LNCaP clone FGC (cell line): ENCODE measurements at places on chromosomes 1 and 21.

DNA sequence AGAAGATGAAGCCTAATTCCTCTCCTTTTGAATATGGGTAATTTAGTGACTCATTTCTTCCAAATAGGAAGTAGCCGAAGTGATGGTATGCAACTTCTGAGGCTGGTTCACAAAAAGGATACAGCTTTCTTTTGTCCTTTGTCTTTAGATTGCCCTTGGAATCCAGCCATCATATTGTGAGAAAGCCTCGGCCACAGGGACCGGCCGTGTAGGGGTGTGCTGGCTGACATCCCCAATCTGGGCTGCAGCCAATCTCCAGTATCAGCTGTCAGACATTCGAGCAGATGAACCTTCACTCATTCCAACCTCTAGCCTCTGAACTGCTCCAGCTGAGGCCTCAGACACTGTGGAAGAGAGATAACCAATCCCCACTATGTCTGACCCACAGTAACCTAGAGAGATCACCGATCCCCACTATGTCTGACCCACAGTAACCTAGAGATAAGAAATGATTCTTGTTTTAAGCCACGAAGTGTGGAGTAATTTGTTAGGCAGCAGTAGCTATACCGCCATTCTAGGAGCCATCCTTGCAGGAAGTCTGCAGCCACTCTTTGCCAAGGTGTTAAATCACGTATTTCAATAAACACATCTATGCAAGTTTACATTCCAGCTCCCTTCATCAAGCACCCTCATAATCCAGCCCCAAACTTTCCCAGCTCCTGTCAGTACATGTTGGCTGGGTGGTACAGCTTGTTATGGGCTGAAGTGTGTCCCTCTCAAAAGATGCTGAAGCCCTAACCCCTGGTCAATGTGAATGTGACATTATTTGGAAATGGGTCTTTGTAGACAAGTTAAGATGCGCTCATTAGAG lies 2.9 kb upstream of the DIP2A start:
- DNase-seq, result no peak

DNA sequence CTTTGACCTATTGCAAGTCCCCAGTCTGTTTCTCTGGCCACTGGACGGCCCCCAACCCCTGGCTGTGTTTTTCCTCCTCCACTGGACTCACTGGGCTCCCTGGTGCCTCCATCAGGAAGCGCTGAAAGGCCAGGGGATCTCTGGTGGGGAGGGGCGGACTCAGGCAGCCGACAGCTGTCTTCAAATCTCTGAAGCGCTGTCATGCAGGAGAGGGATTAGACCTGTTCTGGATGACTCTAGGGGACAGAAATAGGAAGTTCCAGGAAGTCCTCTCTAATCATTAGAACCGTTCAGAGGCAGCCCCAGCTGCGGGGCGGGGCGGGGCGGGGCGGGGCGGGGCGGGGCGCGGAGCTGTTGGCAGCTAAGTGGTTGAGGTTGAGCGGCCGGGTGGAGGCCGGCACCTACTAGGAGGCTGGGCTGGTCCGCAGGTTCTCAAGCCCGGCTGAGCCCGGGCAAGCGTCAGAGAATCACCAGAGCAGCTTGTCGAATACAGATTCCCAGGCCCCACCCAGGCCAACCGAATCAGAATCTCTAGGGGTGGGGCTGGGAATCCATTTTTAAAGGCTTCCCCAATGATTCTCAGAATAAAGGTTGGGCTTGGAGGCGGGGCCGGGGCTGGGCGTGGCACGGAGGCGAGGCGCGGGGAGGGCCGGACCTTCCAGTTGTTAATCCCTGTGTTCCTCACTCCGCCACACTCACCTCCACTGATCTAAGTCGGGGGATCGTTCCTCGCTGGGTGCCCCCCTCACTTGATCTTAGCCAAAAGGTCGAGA lies 11.4 kb upstream of the PHLDA3 start:
- DNase-seq, result peak; percentile 94

DNA sequence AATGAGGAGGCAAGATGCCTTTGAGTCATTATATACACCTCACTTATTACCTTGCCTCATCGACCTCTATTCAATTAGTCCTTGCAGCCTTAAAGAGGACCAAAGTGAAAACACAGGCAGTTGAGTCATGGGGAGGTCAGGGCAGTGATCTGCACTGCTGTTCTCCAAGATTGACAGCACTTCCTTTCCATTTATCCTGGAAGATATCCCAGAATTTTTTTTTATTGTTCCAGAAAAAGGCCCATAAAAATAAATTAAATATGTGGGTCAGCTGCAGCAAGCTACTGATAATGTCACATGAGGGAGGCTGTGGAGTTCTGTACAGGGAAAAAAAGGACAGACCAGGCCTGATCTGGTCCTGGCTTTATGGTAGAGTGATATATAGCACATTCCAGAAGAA lies 33.2 kb upstream of the CDC42BPA start:
- DNase-seq, result peak; percentile 88

- DNase-seq, result no peak
Observed at GRCh38 chr21:45478115-45478801, 64.0 kb downstream of the SLC19A1 start.

DNA sequence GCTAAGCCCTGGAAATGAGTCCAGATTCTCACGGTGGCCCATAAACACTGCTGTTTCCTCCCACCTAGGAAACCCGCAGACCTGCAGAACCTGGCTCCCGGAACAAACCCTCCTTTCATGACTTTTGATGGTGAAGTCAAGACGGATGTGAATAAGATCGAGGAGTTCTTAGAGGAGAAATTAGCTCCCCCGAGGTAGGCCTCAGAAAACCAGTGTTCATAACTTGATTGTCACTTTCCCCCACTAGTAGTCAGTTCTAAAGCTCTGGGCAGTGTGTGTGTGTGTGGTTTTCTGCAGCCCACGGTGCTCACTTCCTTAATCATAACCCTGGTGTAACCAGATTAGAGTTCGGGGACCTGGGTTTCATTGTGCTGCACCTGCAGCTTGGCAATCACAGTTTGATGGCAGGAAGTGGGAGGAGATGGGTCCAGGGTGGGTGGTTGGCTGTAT lies 39.1 kb downstream of the CLIC6 start:
- DNase-seq, result no peak

- DNase-seq, result no peak
Observed at GRCh38 chr1:62175568-62176179, 19.0 kb upstream of the L1TD1 start.

DNA sequence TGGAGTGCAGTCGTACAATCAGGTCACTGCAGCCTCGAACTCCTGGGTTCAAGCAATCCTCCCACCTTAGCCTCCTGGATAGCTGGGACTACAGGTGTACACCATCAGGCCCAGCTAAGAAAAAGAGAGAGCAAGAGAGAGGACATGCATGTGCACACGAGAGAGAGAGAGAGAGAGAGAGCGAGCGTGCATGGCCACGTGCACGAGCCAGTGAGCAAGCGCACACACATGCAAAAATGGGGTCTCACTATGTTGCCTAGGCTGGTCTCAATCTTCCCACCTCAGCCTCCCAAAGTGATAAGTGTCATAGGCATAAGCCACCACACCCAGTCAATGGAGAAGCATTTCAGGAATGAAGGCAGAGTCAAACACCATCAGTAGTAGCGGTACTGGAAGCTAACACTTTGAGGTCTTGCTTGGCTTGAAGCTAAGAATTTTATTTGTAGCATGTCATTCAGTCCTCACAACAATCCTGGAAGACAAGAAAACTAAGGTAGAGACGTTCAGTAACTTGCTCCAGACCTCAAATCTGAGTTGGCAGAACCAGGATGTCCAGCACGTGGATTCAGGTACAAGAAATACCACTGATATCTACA lies 14.5 kb downstream of the GNB1 start:
- no peak for DNase-seq

- DNase-seq, result no peak
Observed at GRCh38 chr1:163203561-163203960, 845 bp upstream of the RGS5 start.

DNA sequence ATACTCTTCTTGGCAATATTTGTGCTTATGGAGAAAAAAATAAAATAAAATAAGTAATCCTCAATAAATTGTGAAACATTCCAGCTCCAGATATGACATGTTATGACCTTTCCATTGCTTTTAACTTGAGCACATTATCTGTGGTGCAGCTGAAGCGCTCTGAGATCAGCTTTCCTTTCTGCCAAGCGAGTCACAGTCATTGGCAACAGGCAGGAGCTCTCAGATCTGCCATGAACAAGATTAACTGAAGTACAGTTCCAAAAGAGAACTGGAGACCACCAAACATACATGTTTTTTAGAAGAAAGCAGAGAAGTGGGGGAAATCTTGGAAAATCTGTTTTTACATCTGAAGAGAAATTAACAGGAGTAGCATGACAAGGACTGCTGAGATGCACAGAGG lies 89.2 kb upstream of the DSCAM start:
- no peak for DNase-seq

GRCh38 chr1:95287081-95287480 lies 53.1 kb downstream of the RWDD3 start:
- DNase-seq, result peak; percentile 38
